ENCODE measurements at places on chromosomes 2 and 18.

DNA sequence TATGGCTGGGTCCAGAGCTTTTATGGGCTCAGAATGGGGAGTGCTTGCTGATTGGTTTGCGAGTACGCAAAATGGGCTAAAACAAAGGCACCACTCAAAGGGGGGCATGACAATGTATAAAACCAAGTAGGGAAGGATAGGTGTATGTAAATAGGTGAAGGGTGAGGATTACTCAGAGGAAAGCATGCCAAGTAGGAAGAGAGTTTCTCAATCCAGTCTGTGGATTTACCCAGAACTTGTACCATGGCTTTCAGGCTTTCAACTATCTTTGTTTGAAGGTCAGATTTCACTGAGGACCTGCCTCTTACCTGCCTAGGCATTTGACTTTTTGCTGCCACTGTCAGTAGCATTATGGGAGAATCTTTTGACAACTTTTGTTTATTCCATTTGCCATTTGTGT lies 92.3 kb downstream of the RAB3GAP1 start:
- no peak for ATAC-seq

DNA sequence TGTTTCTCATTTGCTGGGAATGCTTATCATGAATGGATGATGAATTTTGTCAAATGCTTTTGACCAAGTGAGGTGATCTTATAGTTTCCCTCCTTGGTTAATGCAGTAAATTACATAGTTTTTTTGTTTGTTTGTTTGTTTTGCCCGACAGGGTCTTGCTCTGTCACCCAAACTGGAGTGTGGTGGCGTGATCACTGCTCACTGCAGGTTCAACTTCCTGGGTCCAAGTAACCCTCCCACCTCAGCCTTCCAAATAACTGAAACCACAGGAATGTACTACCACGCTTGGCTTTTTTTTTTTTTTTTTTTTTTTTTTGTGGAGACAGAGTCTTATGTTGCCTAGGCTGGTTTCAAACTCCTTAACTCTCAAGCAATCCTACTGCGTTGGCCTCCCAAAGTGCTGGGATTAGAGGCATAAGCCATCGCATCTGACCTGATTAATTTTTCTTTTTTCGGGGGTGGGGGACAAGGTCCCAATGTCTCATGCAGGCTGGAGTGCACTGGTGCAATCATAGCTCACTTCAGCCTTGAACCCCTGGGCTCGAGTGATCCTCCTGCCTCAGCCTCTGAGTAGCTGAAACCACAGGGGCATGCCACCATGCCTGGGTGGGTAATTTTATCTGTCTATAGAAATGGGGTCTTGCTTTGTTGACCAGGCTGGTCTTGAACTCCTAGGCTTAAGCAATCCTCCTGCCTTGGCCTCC lies 48.6 kb downstream of the SMAD2 start:
- ATAC-seq = no peak

DNA sequence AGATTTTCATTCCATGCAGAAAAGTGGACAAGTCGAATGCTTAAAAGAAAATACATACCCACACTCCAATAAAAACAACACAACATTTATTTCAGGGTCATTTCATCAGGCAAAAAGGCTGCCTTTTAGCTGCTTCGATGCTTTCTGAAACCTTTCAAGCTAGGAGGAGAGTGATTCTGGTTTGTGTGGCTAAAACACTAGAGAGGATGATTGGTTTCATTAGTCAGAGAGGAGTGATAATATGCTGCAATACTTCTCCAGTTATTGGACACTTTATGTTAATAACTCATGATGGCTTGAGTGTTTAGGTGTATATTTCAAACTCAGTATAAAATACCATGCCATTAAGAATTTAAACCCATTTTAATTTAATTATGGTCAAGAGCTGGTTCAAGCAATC lies 614.0 kb downstream of the SLC4A3 start:
- ATAC-seq = no peak

- ATAC-seq = no peak
Observed at GRCh38 chr2:99706735-99707134, 216.9 kb upstream of the REV1 start.

- ATAC-seq = peak; percentile 84
Observed at GRCh38 chr2:101516823-101517690, 42.1 kb upstream of the RFX8 start.

DNA sequence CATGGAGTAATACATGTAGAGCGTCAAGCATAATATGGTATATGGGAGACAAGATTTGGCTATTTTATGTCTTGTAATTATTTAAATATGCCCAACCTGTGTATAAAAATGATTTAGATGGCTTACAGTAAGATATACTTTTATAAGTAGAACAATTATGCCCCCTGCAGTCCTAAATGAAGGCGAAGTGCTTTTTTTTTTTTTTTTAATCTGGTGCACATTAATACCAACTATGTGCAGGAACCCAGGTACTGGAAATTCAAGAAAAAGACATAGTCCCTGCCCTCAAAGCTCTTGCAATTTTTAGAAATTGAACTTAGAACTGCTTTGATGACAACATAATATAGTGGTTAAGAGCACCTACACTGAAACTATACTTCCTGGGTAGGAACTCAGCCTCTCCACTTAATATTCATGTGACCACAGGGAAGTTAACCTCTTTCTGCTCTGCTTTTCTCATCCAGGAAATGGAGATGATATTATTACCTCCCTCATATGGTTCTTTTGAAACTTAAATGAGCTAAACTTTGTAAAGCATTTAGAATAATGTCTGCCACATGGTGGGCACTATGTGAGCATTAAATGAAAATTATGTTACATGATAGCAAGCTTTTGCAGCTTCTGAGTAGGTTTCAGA lies 38.1 kb downstream of the AFTPH start:
- peak; percentile 63 for ATAC-seq

- no peak for ATAC-seq
Observed at GRCh38 chr2:133674433-133675331, 106.4 kb upstream of the NCKAP5 start.

- no peak for ATAC-seq
Observed at GRCh38 chr2:45567974-45568789, 42.9 kb downstream of the SRBD1 start.

DNA sequence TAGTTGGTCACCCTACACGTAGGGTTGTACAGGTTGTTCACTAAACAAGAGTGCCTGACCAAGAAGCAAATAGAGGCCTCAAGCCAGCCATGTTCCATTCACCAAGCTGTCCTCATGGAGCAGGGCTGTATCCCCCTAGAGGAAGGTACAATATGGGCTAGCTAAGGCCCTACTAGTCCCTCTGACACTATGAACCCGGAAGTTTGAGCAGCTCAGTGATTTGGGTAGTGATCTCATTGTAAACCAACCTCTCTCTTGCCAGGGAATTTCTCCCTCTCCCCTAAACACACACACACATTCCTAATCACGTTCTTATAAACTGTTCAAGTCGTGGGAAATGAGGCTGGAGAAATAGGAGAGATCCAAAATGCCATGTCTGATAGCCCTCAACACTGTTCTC lies 6.7 kb upstream of the CYS1 start:
- no peak for ATAC-seq

GRCh38 chr2:151157000-151157735 lies 104.5 kb downstream of the RBM43 start:
- ATAC-seq = no peak

DNA sequence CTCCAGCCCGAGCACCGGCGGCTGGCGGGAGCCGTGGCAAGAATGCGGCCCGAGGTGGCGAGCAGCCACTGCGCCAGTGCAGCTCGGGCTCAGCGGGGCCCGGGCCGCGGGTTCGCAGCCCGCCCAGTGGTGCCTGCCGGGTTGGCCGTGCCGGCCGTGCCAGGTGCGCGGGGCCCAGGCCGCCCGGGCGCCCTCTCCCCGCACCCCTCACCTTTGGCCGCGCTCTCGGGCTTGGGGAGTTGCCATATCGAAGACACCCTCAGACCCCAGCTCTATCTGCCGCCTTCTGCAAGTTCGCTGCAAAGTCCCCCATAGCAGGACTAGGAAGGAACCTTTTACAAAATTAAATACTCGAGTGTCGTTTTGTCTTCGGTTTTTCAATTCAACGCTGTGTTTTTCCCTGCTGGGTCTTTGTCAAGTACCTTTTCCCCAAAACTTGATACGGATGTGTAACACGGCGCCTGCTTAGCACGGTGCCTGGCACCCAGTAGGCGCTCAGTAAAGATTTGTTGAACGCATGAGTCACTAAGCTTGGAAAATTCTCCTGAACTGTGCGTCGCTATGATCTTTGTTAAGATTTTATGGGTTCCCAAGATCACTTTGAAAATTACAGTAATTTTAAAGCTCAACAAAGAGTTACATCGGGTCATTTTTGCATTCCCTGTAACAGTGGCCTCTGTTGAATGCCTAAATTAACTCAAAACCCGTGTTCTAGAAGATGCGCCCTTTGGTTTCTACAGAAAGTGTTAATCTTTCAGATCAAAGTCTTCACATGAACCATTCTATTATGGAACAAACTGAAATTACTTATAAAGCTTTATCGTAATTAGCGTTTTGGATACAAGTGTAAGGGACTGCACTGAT lies 750 bp downstream of the STRADB start:
- ATAC-seq = peak; percentile 54

DNA sequence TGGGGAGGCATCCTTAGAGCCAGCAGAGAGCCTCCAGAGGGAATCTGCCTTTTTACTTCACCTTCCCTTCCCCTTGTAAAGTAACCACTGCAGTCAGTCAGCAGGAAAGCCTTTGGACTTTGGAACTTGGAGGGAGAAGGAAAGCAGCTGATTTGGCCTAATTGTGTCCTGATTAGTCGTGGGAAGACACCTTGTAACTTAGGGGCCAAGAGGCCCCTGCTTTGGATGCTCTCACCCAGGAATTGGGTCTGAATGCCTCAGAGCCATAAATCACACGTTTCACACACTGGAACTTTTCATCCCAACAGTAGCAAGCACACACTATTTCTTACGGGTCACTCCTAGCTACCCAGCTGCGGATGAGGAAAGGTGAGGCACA lies 81.0 kb upstream of the PPM1B start:
- peak; percentile 33 for ATAC-seq

GRCh38 chr2:158184001-158184400 lies 82.3 kb downstream of the UPP2 start:
- no peak for ATAC-seq

DNA sequence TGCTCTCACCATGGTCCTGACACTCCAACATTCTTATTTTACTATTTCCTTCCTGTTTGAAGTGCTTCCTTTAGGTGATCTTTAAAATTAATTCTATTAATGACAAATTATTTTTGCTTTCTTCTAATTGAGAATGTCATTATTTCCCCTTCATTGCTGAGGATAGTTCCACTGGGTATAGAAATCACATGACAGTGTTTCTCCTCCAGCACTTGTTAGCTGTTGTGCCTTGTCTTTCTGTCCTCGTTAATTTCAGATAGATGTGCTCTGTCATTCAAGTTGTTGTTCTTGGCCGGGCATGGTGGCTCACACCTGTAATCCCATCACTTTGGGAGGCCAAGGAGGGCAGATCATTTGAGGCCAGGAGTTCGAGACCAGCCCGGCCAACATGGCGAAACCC lies 321.0 kb upstream of the RAB6C start:
- no peak for ATAC-seq

GRCh38 chr2:41375901-41376300 lies 671.9 kb upstream of the PKDCC start:
- ATAC-seq = no peak

DNA sequence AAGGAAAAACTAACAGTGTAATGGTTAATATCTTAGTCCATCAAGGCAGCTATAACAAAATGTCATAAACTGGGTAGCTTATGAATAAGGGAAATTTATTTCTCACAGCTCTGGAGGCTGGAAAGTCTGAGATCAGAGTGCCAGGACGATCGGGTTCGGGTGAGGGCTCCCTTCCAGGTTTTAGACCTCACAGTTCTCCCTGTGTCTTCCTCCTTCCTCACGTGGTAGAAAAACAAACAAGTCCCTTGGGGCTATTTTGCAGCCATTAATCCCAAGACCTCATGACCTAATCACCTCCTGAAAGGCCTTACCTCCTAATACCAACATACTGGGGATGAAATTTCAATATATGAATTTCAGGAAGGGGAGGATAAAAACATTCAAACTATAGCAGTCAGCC lies 455.9 kb downstream of the CNTNAP5 start:
- ATAC-seq = no peak

DNA sequence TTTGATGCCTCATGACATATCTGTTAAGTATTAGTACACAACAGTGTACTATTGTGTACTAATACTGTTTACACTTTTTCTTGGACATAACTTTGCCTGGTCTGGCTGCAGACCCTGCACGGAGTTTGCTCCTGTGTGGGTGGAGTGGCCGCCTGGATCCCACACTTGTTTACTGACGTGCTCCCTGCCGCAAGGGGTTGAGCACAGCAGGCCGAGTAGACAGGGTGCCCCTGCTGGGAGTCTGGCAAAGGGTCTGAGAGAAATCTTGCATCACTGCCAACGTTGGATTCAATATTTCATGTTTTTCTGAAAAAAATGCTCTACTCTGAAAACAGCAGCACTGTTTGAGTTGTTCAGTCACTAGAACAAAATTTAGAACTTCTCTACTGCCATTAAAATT lies 59.0 kb downstream of the PDK1 start:
- ATAC-seq = no peak

DNA sequence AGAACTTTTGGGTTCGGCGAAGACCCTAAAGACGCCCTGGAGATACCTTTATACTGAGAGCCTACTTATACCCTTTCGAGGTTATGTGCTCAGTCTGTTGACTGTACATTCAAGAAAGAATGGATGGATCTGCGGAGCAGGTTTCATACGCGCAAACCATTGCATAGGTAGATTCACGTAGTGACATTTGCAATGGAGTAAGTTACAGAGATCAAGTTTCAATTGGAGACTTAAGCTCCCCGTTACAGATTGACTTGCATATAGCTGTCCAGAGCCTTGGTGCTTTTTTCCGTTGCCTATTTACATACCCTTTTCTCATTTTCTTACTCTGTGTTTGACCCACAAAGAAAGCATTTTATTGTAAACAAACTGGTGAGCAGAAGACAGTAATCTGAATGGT lies 923 bp downstream of the PSMD1 start:
- ATAC-seq = no peak

GRCh38 chr2:145860083-145860482 lies 1340.2 kb upstream of the ZEB2 start:
- no peak for ATAC-seq

DNA sequence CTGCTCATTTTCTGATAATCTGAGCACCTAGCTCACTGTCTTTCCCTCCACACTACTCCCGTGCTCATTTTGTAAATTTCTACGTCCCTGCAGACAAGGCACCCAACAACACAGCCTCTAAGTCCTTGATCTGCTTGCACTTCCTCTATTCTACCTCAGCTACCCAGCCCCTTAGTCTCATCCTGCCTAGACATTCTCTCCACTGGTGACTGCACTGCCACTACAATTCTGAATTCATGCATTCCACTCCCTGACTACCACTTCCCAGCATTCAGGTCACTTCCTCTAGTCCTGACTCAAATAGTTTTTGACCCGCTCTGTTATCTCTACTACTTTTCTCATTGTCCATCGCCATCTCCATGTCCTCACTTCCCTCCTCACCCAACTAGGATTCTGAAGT lies 155.7 kb downstream of the DYM start:
- ATAC-seq = no peak

DNA sequence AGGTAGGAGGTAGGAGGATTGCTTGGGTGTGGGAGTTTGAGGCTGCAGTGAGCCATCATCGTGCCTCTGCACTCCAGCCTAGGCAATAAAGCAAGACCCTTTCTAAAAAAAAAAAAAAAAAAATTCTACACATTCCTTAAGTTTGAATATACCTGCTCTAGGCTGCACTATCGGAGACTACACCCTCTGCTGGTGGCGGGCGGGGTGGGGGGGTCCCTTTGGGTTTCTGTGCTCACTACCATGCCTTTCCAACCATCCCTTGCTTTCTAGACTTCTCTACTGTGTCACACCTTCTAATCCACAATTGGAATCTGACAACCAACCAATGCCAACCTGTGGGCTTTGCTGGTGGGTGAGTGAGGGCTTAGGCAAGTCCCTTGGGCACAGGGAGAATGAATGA lies 34.7 kb upstream of the FAM136A start:
- ATAC-seq = no peak

GRCh38 chr2:189933911-189934399 lies 128.6 kb downstream of the MSTN start:
- ATAC-seq = peak; percentile 93

Data from SK-N-SH treated with all-trans-retinoic acid at 6 μM for 48 hours (cell line).